Thymus (tissue), 14 donors: ENCODE measurements at places on chromosomes 2 and 18.

GRCh38 chr2:58357521-58357920 lies 116.4 kb upstream of the FANCL start:
- no peak overlapping the region for H3K4me3 ChIP-seq
- H3K27me3 ChIP-seq: no peaks in the 10 kb centered on the region
- H3K4me1 ChIP-seq: peaks cover 2% of the 10 kb centered on the region

GRCh38 chr2:56831780-56832179 lies 648.0 kb downstream of the CCDC85A start:
- H3K4me1 ChIP-seq: no peaks in the 10 kb centered on the region
- no peaks in the 10 kb centered on the region for H3K36me3 ChIP-seq
- no peak overlapping the region for H3K27ac ChIP-seq
- no peak overlapping the region for H3K4me3 ChIP-seq
- no peak for DNase-seq

DNA sequence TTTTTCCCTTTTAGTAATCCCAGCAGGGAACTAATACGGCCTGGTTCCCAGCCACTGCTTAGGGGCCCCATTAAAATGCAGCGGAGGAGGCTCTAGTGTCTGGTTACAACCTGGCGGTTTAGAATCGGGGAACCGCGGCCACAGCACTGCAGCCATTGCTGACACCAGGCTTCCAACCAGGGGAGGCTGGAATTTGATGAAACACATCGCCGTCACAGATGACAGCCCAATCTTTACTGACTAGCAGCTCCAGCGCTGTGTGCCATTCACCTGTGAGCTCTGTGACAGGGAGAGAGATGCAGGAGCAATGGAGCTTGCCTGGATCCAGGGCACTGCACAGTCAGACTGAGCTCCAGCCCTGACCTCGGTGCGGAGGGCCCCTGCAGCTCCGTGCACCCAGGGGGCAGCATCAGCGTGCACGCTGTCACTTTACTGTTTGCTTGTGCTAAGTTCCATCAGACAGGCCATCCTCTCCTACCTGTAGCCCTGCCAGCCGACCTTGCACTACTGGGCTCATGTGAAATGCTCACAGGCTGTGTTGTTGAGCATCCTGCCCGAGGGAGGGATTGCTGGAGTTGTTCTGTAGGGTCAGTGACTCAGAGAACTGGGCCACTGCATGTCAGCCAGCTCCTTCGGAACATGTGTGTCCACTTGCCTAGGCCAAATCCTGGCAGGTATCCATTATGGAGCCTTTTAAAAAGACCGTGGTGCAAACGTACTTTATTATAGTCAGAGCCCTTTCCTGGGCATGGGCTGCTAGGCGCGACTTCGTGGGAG lies 203.5 kb downstream of the SEPTIN10 start:
- no peak overlapping the region for H3K4me3 ChIP-seq
- H3K27ac ChIP-seq: no peak overlapping the region
- H3K36me3 ChIP-seq: no peaks in the 10 kb centered on the region
- H3K27me3 ChIP-seq: no peaks in the 10 kb centered on the region

- H3K4me1 ChIP-seq: no peaks in the 10 kb centered on the region
- H3K4me3 ChIP-seq: no peak overlapping the region
- H3K27me3 ChIP-seq: no peaks in the 10 kb centered on the region
- no peak overlapping the region for H3K27ac ChIP-seq
- H3K36me3 ChIP-seq: no peaks in the 10 kb centered on the region
- DNase-seq: no peak
Measured at GRCh38 chr2:201574766-201575165, 68.5 kb downstream of the TMEM237 start.

DNA sequence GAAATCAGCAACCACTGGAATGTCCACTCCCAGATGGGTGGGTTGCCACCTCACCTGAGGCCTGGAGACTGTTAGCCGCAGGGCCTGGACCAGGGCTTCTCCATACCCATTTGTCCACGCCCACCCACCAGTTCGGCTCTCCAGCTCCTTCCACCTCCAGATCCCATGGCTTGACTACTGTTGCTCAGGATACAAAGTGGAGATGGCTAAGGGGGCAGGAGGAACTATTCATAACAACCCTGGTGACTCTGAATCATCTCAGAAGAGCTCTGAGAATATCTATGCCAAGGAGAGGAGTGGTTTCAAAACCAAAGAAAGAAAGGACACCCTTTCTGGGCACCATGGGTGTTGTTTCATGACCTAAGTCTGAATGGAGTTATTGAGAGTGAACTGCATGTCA lies 145.8 kb downstream of the LAMA3 start:
- no peak overlapping the region for H3K27ac ChIP-seq
- no peak for DNase-seq
- H3K4me3 ChIP-seq: no peak overlapping the region
- no peaks in the 10 kb centered on the region for H3K27me3 ChIP-seq
- no peaks in the 10 kb centered on the region for H3K36me3 ChIP-seq

DNA sequence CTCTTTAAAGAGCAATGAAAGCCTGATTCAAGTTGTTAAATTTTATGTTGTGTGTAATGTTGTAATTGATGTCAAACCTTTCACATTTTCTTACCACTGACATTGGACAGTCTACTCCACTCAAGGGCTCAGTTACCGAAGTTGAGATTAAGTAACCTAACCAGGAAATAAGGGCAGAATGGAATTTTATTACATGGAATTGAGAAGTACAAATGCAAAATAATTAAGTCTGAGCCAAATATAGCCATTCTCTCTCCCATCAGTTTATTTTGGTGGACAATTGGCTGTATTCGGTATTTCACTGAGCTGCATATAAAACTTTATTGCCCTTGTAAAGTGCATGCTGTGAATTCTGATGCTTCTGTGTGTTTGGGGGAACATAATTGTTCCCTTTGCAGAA lies 231.5 kb downstream of the TTC32 start:
- DNase-seq: no peak
- no peak overlapping the region for H3K4me3 ChIP-seq
- no peak overlapping the region for H3K27ac ChIP-seq
- no peaks in the 10 kb centered on the region for H3K36me3 ChIP-seq
- H3K27me3 ChIP-seq: peaks cover 12% of the 10 kb centered on the region

DNA sequence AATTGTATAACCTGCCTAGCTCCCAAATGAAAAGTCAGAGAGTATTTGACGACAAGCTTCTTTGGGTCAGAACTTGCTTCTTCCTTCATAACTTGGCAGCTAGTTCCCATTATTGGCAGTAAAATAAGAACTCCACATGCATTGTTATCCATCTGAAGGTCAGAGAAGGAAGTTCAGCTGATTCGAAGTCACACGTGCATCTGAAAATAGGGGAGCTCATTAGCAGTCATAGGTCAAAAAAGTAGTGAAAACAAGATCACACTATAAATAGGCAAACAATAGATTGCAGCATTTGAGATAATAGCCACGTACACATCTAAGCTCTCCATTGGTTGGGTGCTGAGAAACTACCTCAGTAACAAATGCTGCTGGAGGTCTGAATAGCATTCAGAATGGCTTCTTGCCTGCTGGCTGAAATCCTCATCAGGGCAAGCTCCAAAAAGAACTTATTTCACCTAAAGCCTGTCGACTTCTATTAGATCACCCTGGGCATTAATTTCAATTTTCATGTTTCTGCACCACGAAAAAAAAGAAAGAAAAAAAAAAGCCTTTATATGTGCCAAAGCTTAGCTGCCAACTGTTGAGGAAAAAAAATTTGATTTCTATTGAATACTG lies 1492.9 kb upstream of the CELF4 start:
- H3K4me3 ChIP-seq: no peak overlapping the region
- DNase-seq: no peak
- H3K4me1 ChIP-seq: no peaks in the 10 kb centered on the region
- no peaks in the 10 kb centered on the region for H3K27me3 ChIP-seq
- no peak overlapping the region for H3K27ac ChIP-seq

GRCh38 chr2:1306014-1306686 lies 107.1 kb upstream of the TPO start:
- H3K4me1 ChIP-seq: no peaks in the 10 kb centered on the region
- no peaks in the 10 kb centered on the region for H3K27me3 ChIP-seq
- no peak overlapping the region for H3K4me3 ChIP-seq
- H3K27ac ChIP-seq: no peak overlapping the region

GRCh38 chr2:45913539-45913938 lies 262.1 kb downstream of the PRKCE start:
- H3K27ac ChIP-seq: no peak overlapping the region
- H3K4me3 ChIP-seq: no peak overlapping the region
- peaks cover 6% of the 10 kb centered on the region for H3K4me1 ChIP-seq
- DNase-seq: no peak

GRCh38 chr2:181324912-181325311 lies 132.3 kb upstream of the ITGA4 start:
- no peak for DNase-seq
- H3K27me3 ChIP-seq: no peaks in the 10 kb centered on the region
- H3K4me1 ChIP-seq: peaks cover 3% of the 10 kb centered on the region
- H3K27ac ChIP-seq: no peak overlapping the region

- no peaks in the 10 kb centered on the region for H3K27me3 ChIP-seq
- DNase-seq: no peak
- no peak overlapping the region for H3K27ac ChIP-seq
- H3K4me1 ChIP-seq: no peaks in the 10 kb centered on the region
- no peak overlapping the region for H3K4me3 ChIP-seq
Measured at GRCh38 chr2:170145191-170145590, 32.8 kb upstream of the MYO3B start.

DNA sequence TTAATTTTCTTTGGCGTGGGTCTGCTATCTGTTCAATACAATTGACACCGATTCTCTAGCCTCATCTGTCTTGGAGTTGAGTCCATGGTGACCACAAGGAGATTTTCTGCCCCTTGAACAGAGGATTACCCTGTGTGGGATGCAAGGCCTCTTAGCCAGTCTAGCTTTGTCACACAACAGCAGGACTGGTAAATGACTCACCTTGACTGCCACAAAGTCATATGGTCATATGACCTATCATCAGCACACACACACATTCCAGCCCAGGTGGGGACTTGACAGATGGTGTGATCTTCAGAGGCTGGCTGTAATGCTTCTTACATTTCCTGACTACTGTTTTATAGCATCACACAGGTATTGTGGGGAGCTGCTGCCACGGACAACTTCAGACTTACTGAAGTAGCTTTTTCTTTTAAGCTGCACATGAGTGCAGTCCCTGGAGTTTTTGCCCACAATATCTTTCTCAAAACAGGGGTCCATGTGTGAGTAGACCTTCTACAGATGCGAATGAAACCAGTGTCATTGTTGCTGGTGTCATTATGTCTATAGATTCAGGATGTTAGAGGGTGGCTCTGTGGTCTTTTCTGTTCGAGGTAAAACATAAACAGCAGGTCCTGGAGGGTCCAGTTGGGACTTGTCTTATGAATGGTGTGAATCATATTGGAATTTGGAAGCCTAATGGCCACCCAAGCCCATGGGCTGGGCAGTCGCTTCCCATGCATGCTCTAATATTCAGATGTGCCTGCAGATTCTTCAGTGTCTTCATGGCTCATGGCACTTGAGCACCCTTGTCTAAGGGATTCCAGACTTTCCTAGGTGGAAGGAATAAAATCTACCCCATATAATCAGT lies 18.6 kb upstream of the ACOXL start:
- no peak overlapping the region for H3K27ac ChIP-seq
- H3K36me3 ChIP-seq: no peaks in the 10 kb centered on the region
- no peak for DNase-seq
- H3K27me3 ChIP-seq: no peaks in the 10 kb centered on the region
- no peaks in the 10 kb centered on the region for H3K4me1 ChIP-seq
- no peak overlapping the region for H3K4me3 ChIP-seq

DNA sequence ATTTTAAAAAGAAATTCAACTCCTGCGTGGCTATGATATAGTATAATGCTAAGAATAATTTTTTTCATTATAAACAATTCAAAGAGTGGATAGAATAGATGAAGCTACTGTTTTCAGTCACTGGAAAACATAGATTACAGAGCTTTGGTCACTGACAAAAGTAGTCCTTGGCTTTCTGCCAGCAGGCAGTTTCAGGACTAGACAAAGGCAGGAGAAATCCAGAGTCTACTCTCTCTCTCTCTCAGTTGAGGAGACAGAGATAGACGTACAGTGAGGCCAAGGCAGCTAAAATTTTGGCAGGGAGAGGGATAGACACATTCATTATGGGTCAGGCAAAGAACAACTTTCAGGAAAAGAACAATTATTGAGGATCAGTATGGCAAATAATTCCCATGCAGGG lies 491.4 kb upstream of the CRIM1 start:
- no peaks in the 10 kb centered on the region for H3K4me1 ChIP-seq
- no peak for DNase-seq
- no peak overlapping the region for H3K4me3 ChIP-seq
- no peaks in the 10 kb centered on the region for H3K36me3 ChIP-seq

GRCh38 chr18:62784338-62784965 lies 69.1 kb downstream of the PHLPP1 start:
- H3K27ac ChIP-seq: no peak overlapping the region
- no peaks in the 10 kb centered on the region for H3K27me3 ChIP-seq
- DNase-seq: no peak
- H3K36me3 ChIP-seq: no peaks in the 10 kb centered on the region

GRCh38 chr2:238692562-238692961 lies 155.3 kb upstream of the TWIST2 start:
- no peaks in the 10 kb centered on the region for H3K27me3 ChIP-seq
- H3K36me3 ChIP-seq: no peaks in the 10 kb centered on the region
- DNase-seq: no peak

GRCh38 chr2:198390670-198391069 lies 586.3 kb downstream of the PLCL1 start:
- no peaks in the 10 kb centered on the region for H3K36me3 ChIP-seq
- no peak for DNase-seq
- H3K4me1 ChIP-seq: no peaks in the 10 kb centered on the region
- no peaks in the 10 kb centered on the region for H3K27me3 ChIP-seq
- H3K4me3 ChIP-seq: no peak overlapping the region

- no peak overlapping the region for H3K4me3 ChIP-seq
- no peaks in the 10 kb centered on the region for H3K27me3 ChIP-seq
- no peaks in the 10 kb centered on the region for H3K4me1 ChIP-seq
Measured at GRCh38 chr2:191453761-191454160, 208.6 kb downstream of the MYO1B start.

- H3K27ac ChIP-seq: no peak overlapping the region
- peaks cover 33% of the 10 kb centered on the region for H3K36me3 ChIP-seq
- DNase-seq: no peak
Measured at GRCh38 chr2:190501231-190501630, 33.3 kb downstream of the NEMP2 start.

DNA sequence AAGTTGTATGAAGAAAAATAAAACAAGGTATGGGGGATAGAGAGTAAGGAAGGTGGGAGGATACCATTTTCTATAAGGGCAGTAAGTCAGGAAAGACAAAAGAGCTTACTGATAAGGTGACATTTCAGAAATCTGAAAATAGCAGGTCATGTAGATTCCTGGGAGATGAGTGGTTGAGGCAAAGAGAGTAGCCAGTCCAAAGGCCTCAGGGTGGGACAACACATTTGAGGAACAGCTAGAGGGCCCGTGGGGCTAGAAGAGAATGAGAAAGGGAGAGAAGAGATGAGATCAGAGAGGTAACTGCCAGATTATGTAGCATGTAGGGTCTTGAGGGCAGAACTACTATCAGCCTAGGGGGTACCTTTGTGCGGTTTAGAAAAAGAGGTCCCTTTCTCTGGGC lies 2.9 kb downstream of the CLHC1 start:
- H3K4me3 ChIP-seq: no peak overlapping the region
- no peak for DNase-seq
- H3K36me3 ChIP-seq: peaks cover 10% of the 10 kb centered on the region

- H3K36me3 ChIP-seq: no peaks in the 10 kb centered on the region
- no peaks in the 10 kb centered on the region for H3K4me1 ChIP-seq
- H3K4me3 ChIP-seq: no peak overlapping the region
Measured at GRCh38 chr18:21313576-21313975, 71.5 kb downstream of the GREB1L start.

GRCh38 chr2:45591073-45591472 lies 20.0 kb downstream of the SRBD1 start:
- H3K4me3 ChIP-seq: no peak overlapping the region
- no peaks in the 10 kb centered on the region for H3K4me1 ChIP-seq
- no peaks in the 10 kb centered on the region for H3K36me3 ChIP-seq
- no peak overlapping the region for H3K27ac ChIP-seq
